ENCODE measurements at places on chromosomes 3 and 15.

GRCh38 chr15:60301024-60301423, 96.8 kb downstream of the ANXA2 start:
- DNase-seq: no peak

GRCh38 chr15:22863356-22863755, 24.9 kb downstream of the NIPA2 start:
- no peak for DNase-seq

DNA sequence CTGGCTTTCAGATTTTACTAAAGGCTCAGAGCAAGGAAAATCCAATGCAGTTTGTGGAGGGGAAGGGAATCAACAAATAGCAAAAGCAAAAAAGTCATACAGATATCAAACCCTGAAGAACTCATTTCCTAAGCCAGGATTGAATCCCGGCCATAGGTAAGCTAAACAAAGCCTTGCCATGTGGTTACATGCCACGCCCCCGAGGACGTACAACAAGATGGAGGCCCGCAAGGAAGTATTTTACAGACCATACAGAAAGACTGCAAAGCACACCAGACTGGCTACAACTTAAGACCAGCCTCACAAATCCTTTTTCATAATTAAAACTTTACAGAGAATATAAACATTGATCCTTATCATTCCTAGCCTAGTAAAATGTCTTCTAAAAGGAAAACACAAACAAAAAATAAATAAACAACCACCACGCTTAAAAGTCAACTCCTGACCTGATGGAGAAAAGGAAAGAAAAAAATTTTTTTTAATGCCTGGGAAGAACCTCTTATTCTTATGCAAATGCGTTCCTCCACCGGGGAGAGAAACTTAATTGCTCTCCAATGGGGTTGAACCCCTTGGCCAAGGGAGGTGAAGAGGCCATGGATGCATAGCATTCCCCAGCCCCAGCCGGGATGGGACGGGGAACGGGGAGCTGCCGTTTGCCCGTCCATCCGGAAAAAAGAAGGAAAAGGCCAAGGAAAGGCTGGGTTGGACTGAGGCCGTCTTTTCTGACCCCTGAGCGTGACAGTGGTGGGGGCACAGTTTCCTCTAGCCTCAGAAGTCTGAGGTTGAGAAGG, 39.3 kb downstream of the IL1RAP start:
- no peak for DNase-seq

DNA sequence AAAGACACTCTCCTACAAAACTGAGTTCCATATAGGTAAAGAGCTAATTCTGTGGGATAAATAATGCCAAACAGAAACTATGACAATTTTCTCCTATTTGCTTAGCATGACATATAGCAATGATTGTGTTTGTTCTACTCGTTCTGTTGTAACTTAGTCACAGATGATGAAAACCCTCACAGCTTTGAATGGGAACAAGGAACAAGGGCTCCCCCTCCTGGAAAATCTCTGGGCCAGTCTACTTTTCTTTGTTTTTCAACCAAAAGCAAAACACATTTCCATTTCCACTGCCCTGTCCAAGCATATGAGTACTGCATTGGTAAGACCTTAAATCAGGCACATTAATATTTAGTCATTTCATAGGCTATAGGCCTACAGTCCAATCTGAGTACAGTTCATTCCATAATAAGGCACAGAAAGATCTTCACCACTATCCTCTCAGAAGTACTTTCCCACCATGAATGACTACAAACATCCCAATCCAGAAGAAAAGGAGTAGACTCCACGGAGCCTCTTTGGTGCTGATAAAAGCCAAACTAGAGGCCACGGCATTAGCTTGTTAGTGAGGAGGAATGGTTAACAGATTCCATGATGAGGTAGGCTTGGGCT, 67.1 kb downstream of the ATP8B4 start:
- DNase-seq: peak; percentile 29

DNA sequence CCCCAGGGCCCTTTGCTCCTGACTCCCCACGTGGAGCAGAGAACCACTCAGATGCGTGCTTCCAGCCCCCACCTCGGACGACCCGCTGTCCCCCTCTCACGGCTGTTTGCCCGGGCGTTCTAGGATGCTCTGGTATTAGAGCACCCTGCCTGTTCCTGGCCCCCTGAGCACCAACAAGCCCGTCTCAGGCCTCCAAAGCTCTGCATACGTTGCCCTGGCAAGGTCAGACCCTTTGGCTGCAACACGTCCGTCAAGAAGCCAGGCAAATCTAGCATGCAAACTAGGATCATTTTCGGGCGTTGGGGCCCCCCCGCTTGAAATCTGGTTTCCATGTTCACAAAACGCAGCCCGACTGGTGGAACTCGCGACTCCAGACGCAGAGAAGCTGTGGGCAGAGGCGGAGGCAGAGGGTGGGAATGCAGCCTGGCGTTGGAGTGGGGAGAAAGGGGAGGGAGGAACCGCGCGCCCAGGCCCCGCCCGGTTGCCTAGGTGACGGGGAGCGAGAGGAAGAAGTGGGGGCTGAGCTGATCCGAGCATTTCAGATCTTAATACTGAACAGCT, 86.2 kb upstream of the PIAS1 start:
- no peak for DNase-seq

GRCh38 chr3:128448491-128448890, 18.2 kb downstream of the DNAJB8 start:
- peak; percentile 47 for DNase-seq

GRCh38 chr3:189967254-189967865, 153.3 kb downstream of the P3H2 start:
- DNase-seq: peak; percentile 56

- no peak for DNase-seq
Measured at GRCh38 chr3:129014148-129014547, 13.0 kb downstream of the EFCC1 start.

GRCh38 chr3:8204853-8205650, 296.6 kb upstream of the LMCD1 start:
- DNase-seq: no peak

GRCh38 chr3:294581-294980, 98.0 kb downstream of the CHL1 start:
- no peak for DNase-seq

- no peak for DNase-seq
Measured at GRCh38 chr3:36895496-36896409, 49.1 kb downstream of the TRANK1 start.

DNA sequence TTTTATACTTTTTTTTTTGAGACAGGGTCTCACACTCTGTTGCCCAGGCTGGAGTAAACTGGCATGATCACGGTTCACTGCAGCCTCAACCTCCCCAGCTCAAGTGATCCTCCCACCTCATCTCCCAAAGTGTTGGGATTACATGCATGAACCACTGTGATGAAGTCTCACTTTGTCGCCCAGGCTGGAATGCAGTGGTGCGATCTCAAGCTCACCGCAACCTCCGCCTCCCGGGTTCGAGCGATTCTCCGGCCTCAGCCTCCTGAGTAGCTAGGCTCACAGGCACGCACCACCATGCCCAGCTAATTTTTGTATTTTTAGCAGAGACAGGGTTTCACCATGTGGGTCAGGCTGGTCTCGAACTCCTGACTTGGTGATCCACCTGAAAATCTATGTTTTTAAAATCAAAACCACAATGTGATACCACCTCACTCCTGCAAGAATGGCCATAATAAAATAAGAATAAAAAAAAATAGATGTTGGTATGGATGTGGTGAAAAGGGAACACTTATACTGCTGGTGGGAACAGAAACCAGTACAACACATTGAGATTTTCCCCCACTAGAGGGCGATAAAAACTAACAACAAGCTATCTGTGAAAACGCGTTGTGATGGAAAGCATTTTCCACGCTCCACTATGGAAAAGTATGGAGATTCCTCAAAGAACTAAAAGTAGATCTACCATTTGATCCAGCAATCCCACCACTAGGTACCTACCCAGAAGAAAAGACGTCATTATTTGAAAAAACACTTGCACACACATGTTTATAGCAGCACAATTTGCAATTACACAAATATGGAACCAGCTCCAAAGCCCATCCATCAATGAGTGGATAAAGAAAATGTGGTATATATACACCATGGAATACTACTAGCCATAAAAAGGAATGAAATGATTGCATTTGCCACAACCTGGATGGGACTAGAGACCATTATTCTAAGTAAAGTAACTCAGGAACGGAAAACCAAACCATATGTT, 26.8 kb upstream of the OCA2 start:
- DNase-seq: peak; percentile 45

- no peak for DNase-seq
Measured at GRCh38 chr3:136634821-136635220, 117.4 kb downstream of the STAG1 start.

- DNase-seq: no peak
Measured at GRCh38 chr3:168968609-168969008, 694.9 kb downstream of the MECOM start.

DNA sequence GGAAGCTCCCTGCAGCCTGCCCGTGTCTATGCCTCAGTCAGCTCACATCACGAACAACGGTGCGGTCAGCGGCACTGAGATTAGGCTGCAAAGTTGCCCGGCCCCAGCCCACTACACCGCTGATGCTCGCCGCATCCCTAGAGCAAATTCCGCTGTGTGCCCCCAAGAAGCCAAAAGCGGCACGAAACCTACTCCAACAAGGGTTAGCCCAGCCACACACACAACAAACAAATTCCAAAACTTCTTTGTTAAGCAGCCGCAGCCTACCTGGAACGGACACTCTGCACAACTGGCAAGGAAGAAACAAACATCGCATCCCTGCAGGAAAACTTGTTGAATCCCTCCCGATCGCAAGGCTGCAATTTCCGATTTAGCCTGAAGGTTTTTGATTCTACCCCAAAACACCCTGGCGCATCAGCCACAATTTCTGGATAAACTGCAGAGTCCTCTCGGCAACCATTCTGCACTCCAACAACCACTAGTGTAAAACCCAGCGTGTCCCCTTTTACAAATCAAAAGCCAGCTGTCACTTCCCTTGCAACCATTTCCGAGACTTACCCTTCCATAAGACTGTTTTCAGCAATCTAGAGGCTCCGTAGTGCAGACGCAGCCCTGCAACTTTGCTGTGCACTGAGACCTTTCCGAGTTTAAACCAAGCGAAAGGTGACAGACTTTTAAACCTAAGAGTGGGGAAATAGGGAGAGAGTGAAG, 449 bp downstream of the ROBO1 start:
- DNase-seq: no peak

DNA sequence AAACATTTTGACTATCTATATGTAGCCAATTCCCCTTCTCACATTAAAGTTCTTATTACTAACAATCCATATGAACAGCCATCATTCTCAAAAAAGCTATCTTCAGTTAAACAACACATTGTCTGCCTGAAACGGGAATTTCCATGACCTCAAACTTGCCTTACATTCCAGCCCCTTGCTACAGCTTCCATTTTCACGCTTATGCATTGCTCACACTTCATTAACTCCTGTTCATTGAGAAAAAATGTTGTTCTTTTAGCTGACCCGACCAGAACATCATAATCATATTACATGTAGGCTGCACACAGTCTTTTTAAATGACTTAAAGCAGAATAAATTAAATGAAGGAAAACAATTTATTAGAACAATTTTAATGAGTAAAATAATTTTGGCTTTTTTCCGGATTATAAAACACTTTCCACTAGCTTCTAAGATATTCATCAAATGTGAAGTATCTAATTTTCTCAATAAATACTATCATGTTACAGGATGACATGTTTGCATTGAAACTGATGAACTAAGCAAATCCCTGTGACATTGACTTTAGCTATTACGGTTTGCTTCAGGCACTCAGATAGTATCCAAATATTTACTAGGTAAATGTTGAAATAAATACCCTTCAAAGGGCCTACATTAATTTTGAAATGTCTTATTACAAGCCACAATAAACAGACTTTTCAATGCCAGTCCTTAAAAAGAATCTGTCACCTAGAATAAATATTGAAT, 49.9 kb downstream of the P3H2 start:
- DNase-seq: no peak

GRCh38 chr3:36433511-36433910, 53.2 kb downstream of the STAC start:
- no peak for DNase-seq

GRCh38 chr15:38647683-38648082, 83.1 kb upstream of the RASGRP1 start:
- no peak for DNase-seq

GRCh38 chr3:124014366-124014942, 22.5 kb upstream of the ROPN1 start:
- no peak for DNase-seq

GRCh38 chr3:177224414-177224813, 27.1 kb upstream of the TBL1XR1 start:
- no peak for DNase-seq
